ENCODE measurements at places on chromosomes 7 and 10. TPM values are rescaled to one million over a fixed set of nuclear protein-coding genes. Genes with fewer than 3 reads are reported as not detected.

DNA sequence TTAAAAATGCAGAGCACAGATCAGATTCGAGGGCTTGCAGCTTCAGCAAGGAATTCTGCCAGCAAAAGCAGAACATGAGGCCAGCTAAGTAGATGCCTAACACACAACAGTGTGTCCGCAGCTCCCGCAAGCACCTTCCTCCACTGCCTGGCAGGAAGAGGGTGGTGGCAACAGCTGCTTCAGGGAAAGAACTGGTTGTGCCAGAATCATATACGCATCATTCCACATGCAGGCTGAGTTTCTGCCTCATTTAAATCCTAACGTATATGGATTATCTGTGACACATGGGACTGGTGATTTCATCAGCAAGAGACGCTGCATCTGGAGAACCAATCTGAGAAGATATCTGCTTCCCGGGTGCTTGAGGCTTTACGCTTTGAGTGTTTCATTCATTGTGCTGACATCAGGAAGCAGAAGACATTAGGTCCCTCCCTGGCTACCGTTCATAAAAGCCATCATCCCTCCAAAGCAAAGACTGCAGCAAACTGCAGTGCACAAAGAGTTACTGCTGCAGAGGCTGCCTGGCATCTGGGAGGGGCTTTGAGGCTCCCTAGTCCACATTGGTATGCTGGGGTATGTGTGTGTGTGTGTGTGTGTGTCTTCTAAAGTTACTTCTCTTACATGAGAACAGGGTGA, 78.8 kb downstream of the FAM13C start:
- no peak for DNase-seq

DNA sequence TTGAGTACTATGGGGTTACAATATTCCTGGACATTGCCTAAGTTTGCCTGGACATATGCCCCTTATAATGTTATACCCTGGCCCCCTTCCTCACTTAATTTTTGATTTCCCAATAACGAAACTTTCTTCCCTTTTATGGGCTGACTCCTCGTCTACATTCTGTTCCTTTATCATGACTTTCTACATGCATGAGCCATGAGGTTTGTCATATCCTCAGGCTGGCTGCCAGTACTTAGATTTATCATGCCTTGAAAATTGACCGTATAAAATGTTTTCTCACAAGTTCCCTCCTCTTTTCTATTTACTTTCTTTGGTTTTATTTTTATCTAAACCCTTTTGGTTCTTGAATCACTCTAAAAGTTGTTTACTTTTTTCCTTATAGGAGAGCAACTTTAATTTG, 4.7 kb downstream of the DNAH11 start:
- no peak for DNase-seq

DNA sequence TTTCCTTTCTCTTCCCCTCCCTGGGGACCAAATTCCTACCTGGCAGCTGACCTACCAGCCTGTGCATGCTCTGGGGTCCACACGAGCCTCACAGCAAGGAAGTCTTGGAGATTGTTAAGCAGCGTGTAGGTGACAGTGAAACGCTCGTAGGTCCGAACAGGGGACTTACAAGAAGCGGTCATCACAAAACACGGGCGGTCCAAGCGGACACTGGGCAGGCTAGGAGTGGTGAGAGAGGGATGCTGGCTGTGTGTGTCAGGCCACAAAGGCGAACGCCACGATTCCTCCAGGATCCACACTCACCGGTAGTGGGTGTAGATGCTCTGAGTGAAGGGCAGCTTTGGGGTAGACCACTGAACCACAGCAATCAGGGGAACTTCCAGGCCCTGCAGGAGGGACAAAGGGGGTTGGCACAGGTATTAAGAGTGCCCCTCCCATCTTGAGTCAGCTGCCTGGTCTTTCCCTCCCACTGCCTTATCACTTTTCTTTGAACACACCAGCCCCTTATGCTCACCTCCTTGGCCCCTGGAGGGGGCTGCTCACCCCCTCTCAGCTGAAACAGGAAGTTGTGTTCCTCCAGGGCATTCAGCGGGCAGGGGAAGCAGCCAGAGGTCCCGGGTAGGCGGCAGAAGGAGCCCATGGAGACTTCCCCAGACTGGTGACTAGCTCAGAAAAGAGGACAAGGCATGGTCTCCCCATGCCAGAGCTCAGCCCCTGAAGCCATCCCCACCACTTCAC, 2.0 kb downstream of the TRAPPC14 start:
- no peak for DNase-seq

Gene RNF148
- polyA plus RNA-seq, result not detected

Gene PKD2L1
- polyA plus RNA-seq, result not detected

DNA sequence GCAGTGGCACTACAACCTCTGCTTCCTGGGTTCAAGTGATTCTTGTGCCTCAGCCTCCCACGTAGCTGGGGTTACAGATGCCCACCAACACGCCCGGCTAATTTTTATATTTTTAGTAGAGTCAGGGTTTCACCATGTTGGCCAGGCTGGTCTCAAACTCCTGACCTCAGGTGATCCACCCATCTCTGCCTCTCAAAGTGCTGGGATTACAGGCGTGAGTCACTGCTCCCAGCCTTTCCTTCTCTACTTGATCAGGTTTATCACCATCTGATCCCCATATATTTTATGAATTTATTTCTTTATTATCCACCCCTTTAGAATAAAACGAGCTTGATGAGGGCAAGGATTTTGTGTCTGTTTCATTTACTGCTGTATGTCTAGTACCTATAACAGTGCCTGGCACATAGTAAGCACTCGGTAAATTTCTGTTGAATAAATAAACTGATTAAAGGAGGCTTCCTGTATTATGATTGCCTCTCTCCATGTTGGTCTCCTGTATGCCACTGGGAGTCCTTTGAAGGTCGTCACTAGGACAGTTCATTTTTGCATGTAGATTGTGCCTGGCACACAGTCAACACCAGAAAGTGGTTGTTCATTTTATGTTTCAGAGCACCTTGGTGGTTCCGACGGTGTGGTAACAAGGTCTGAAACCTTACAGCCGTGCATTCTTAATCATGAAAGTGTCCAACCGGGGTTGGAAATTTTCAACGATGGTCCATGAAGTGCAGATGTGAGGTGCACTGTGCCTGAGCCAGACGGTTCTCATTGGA, 9.6 kb upstream of the EIF3A start:
- DNase-seq, result no peak

DNA sequence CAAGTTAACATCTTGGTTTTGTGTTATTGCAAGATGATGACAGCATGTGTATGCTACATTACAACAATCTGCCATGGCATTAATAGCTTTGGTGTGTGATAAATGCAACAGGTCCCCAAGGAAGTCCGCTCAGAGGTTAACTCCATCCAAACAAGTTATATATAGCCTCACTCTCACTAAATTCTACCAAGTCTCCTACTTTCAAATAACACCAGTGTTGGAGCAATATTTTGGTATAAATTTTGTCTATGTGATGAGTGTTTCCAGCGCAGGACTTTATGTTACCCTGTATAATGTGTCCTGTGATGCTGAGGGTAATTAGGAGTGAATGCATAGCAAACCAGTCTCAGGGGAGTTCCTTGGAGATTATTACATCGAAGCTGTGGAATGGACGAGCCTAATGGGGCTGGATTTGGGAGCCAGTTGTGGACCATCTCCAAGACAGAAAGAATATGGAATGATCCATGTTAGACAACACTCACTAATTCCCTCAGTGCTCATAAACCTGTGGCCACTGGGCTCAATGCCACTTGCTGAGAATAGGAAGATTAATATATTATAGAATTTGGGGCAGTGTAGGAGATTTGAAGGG, 127.6 kb upstream of the CXCL12 start:
- no peak for DNase-seq

- DNase-seq, result no peak
Measured at GRCh38 chr7:102064361-102065025, 222.2 kb upstream of the SH2B2 start.

GRCh38 chr7:18555968-18556367, 60.4 kb downstream of the HDAC9 start:
- no peak for DNase-seq

Gene RBP3
- not detected for polyA plus RNA-seq

Gene SPDYE2B
- not detected for polyA plus RNA-seq

- DNase-seq, result no peak
Measured at GRCh38 chr10:7561216-7561893, 105.4 kb downstream of the ITIH5 start.

Gene MKX
- 0.76 TPM for polyA plus RNA-seq

DNA sequence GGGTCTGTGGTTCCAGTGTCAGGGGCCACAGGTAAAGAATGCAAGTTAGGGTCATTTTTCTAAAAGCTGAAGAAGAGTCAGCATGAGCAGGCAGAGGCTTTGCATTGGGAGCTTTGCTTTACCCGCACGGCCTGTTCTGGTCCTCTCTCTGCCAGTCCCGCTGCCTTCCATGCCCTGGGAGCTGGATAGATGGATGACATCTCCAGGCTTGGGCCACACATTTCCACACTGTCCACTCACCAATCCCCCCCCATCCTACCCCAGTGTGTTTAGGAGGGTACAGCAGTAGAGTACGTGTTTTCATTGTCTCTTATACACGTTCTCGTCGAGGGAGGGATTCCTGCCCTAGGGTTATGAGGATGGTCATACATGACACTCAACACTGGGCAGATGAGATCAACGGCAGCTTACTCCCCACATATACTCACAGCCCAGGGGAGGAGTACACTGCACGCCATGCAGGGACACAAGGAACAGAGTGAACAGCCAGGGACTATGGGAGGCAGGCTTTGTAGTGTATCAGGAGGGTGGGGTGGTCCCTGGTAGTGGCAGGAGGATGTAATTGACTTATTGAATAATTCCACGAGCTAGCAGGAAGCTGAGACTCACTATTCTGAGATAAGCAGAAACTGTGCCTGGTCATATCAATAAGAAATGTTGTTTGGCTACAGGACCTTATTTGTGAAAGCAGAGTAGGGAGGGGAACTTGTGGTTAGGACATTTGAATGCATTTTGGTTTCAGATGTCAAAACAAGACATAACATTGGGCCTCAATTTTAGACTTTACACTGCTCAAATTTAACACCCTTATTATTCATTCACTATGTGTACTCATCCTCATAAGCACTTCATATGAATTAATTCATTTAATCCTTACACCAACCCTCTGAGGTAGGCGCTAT, 36.6 kb downstream of the PLPP4 start:
- no peak for DNase-seq

DNA sequence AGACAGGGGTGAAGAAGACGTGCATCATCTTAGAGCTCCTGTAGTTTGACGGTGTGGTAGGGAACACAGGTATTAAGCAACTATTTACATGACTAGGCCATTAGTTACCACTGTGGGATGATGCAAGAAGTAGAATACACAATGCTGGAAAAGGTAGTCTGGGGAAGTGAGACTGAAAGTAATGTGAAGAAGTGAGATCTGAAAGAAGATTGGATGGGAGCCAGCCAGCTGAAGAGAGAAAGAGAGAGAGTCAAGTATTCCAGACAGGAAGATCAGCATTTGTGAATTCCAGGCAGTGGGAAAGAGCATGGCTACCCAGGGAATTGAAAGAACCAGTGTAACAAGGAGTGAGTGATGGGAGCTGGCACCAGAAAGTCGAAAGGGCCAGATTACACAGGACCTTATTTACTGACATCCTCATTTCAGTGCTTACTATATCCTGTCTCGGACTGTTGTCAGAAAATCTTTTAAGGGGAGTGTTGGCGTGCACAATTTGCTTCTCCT, 4.0 kb upstream of the CFAP58 start:
- DNase-seq, result no peak

All from AG04450 (cell line).